ENCODE measurements at places on chromosomes 3 and 15. TPM values are rescaled to one million over a fixed set of nuclear protein-coding genes. Genes with fewer than 3 reads are reported as not detected.

The EXD1 gene
- not detected for total RNA-seq

The GYG1 gene
- 23.9 TPM for total RNA-seq

The OCA2 gene
- total RNA-seq: 1.2 TPM

The VEPH1 gene
- 2.2 TPM for total RNA-seq

The C3orf52 gene
- 0.32 TPM for total RNA-seq

The HTR3E gene
- total RNA-seq: not detected

The BCHE gene
- not detected for total RNA-seq

The PEX11A gene
- total RNA-seq: 34.2 TPM

The GATA2 gene
- total RNA-seq: 56.0 TPM

The HCLS1 gene
- 19.8 TPM for total RNA-seq

The EFCAB12 gene
- total RNA-seq: not detected

The ZMYND10 gene
- not detected for total RNA-seq

The C3orf49 gene
- total RNA-seq: not detected

The HIGD1A gene
- 109 TPM for total RNA-seq

The LAMB2 gene
- 1,772 TPM for total RNA-seq

The TRIM59 gene
- total RNA-seq: not detected

The BNC1 gene
- total RNA-seq: not detected

The SLC28A2 gene
- not detected for total RNA-seq

The OIP5 gene
- not detected for total RNA-seq

The MYH15 gene
- total RNA-seq: not detected

The CACNA2D2 gene
- total RNA-seq: 0.85 TPM

The FAM81A gene
- total RNA-seq: not detected

The CRELD1 gene
- total RNA-seq: 35.8 TPM

The CD86 gene
- total RNA-seq: not detected

The CILP gene
- total RNA-seq: 1.8 TPM

The CHRM5 gene
- not detected for total RNA-seq

The PAQR9 gene
- total RNA-seq: not detected

The CLDN11 gene
- 7.0 TPM for total RNA-seq

The GMNC gene
- not detected for total RNA-seq

The SPESP1 gene
- 6.1 TPM for total RNA-seq

The MAP6D1 gene
- total RNA-seq: not detected

The CDCP1 gene
- 3.0 TPM for total RNA-seq

The PPP1R14D gene
- total RNA-seq: not detected

The SKOR1 gene
- not detected for total RNA-seq

The TMC3 gene
- total RNA-seq: not detected

The IL12A gene
- total RNA-seq: not detected

The CLDN18 gene
- total RNA-seq: 0.11 TPM

The SLC12A8 gene
- not detected for total RNA-seq

The WWTR1 gene
- total RNA-seq: 282 TPM

The CEMIP gene
- total RNA-seq: not detected

The COL6A6 gene
- total RNA-seq: not detected

The PCSK6 gene
- 3.9 TPM for total RNA-seq

The ADCY5 gene
- total RNA-seq: 32.2 TPM

All from ascending aorta (tissue), 2 donors.